NK-92 treated with Interleukin-12 subunit alpha and Interleukin-12 subunit beta, amount 100 ng/mL, for 24 hours (cell line): ENCODE measurements at places on chromosomes 1 and 21.
A peak's percentile ranks its signal among the peaks of the same experiment; 100 is the strongest.

DNA sequence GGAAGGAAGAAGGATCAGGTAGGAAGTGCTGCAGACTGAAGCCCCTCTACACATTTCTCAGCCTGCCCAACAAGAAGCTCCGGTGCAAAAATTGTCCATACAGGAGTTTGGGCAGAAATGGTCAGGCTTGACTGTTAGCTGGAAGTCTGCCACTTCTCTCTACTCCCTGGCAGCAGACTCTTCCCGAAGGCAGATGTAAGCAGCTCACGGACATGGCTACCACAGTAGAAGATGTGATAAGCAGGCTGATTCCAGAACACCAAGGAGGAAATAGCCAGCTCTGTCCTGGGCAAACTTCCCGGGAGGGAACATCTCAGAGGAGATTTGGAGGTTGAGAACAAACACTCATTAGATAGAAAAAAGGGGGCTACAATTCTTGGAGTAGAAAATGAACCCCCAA lies 52.6 kb downstream of the TRABD2B start:
- no peak for DNase-seq

GRCh38 chr1:222358100-222358499 lies 189.8 kb downstream of the HHIPL2 start:
- DNase-seq, result no peak

GRCh38 chr1:46714976-46715375 lies 3.9 kb downstream of the EFCAB14 start:
- DNase-seq, result no peak

DNA sequence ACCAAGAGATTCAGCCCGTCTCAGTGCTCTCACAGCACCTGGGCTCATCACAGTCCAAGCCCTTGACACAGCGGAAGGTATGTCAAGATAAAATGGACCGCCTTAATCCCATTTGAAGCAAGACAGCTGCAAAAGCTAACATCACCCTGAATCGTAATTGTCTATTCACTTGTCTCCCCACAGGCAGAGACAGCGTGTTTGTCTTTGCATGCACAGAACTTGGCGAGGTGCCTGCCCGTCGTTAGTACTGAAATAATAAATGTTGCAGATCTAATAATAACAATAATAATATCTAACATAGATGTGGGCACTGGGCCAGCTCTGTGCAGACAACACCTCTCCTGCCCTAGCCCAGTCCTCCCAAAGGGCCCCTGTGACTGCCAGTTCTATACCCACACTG lies 271.7 kb downstream of the NPHP4 start:
- DNase-seq, result no peak

- peak; percentile 10 for DNase-seq
These were observed 1.4 kb downstream of the UCK2 start for GRCh38 chr1:165828669-165829329.

DNA sequence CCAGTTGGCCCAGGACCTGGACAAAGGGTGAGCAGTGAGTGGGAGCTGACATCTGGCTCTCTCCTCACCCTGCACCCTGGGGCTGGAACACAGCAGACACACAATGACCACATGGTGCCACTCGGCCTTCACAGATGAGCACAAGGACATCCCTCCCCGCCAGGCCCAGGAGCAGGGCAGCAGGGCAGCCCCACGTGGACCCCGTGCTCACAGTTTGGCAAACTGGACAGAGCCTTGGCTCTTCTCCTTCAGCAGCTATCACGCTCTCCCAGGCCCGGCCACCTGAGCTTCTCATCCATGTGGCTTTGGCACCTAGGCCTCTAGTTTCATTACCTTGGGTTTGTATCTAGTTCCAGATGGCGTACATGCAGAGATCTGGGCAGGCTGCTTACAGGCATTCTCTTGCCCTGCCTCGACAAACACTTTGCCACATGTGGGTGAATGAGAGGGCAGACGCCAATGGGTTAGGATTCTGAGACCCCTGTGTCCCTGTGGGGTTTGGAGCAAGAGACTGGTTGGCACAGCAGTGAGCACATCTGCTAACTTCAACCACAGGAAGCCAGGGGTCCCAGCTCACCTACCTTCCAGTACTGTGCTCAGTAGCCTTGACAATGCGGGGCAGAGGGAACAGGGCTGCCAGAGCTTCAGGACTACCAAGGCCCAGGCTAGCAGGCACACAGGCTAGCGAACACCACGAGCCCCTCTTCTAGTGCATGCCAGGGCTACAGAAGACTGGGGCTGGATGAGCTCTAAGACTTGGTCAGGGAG lies 3.4 kb upstream of the PTPRF start:
- no peak for DNase-seq

- DNase-seq, result no peak
These were observed 55.5 kb downstream of the GABPA start for GRCh38 chr21:25790122-25790877.

DNA sequence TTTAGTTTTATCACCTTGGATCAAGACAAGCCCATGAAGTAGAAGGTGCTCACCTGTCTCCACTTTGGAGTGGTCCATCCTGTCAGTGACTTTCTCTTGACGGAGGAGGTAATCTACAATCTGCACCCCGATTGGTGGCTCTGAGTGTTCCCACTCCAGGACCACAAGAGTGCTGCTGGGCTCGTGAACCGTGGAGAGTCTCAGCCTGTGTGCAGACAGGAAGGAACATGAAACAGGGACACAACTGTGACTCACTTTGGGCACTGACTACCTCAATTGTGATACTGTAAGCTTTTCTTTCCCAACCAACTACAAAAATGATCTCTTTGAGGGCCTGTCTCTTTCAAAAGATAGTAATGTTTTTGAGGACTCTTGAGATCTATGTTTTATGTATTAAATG lies 280.2 kb downstream of the ASTN1 start:
- no peak for DNase-seq

DNA sequence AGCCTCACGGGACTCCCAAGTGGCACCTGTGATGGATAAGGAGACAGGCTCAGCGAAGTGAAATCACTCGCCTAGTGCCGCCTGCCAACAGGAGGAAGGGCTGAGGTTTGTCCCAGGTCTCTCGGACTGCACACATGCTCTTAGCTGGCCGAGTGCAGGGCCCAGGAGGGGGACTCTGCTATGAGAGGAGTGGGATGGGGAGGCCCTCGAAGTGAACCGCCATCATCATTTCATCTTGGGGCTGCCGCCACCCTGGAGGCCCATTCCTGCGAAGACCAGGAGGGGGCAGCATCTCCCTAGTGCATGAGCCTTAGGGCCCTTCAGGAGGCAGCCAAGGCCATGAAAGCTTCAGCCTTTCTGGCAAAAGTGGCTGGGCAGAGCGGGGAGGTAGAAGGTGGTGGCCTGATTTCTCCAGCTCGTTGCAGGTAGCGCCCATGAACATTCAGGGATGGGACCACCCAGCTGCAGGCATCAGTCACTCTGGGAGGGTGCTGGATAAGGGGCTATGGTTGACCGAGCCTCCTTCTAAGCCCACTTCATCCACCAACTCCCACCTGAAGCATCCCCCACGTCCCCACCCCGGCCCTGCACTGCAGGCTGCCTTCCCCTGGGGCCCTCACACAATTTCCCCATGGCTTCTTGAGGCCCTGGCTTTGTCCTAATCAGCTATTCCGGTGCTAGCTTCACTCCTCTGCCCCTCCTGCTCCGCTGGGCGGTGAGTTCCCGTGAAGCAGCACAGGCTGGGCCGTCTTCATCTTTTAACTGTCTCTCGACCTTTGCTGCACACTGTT lies 17.2 kb upstream of the RASSF5 start:
- peak; percentile 52 for DNase-seq

- DNase-seq, result no peak
These were observed 54.8 kb downstream of the EPRS1 start for GRCh38 chr1:219991511-219991810.

- DNase-seq, result no peak
These were observed 43.8 kb downstream of the ACTL8 start for GRCh38 chr1:17798799-17799382.

DNA sequence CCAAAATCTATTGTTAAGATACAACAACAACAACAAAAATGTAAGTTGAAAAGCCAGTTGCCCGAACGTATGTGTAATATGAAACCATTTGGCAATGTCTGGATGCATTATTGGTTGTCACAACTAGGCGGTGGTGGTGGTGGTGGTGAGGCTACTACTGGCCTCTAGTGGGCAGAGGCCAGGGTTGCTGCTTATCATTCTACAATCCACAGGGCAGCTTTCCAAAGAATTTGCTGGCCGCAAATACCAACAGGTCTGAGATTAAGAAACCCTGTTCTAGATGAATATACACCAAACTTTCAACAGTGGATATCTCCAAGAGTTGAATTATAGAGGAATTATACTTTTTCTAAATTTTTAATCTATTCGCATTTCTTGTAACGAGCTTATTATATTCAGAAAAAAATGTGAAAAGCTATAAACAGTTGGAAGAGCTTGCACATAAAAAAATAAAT lies 26.8 kb upstream of the ZNF697 start:
- DNase-seq, result no peak
